ENCODE measurements at places on chromosomes 12 and 14.

- no peak for DNase-seq
Observed at GRCh38 chr14:75833326-75834020, 148.3 kb downstream of the TGFB3 start.

DNA sequence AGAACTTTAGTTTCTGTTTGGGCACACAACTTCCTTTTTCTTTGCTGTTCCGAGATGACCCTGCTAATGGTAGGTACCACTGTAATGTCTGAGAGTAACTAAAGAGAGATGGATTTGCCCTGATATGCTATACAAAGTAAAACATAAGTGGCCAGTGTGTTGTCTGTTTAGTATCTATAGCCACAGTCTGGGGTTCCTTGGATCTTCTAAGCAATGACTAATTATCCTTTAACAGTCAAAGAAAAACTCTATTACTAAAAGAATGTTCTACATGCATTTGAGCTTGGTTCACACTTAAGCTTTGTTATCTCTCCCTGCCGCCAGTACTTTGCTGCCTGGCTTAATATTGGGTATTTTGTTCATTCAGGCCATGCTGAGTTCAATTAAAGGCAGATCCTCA is 1051.9 kb upstream of the FLRT2 start:
- no peak for DNase-seq

- no peak for DNase-seq
Observed at GRCh38 chr12:19451196-19451595, 11.9 kb downstream of the AEBP2 start.

- no peak for DNase-seq
Observed at GRCh38 chr12:81800298-81801148, 41.4 kb upstream of the PPFIA2 start.

GRCh38 chr12:90216815-90217214 is 508.2 kb upstream of the ATP2B1 start:
- no peak for DNase-seq

GRCh38 chr14:30108975-30109700 is 181.5 kb upstream of the PRKD1 start:
- no peak for DNase-seq

GRCh38 chr14:89910691-89911009 is 43.9 kb downstream of the EFCAB11 start:
- no peak for DNase-seq

GRCh38 chr12:2364631-2365051 is 311.9 kb downstream of the CACNA1C start:
- DNase-seq, result no peak

DNA sequence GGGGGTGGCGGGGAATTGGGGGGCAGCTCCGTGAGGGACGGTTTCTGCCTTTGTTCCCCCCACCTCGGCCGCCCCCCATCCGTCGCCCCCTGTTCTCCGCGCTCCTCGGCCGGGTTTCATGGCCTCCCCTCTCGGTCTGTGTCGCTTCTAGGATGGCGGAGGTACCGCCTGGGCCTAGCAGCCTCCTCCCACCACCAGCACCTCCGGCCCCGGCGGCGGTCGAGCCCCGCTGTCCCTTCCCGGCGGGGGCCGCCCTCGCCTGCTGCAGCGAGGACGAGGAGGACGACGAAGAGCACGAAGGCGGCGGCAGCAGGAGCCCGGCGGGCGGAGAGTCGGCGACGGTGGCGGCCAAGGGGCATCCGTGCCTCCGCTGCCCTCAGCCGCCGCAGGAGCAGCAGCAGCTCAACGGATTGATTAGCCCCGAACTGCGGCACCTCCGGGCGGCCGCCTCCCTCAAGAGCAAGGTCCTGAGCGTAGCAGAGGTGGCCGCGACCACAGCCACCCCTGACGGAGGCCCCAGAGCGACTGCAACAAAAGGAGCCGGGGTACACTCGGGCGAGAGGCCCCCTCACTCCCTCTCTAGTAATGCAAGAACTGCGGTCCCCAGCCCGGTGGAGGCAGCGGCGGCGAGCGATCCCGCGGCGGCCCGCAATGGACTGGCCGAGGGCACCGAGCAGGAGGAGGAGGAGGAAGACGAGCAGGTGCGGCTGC is 575 bp downstream of the NAA30 start:
- no peak for DNase-seq

DNA sequence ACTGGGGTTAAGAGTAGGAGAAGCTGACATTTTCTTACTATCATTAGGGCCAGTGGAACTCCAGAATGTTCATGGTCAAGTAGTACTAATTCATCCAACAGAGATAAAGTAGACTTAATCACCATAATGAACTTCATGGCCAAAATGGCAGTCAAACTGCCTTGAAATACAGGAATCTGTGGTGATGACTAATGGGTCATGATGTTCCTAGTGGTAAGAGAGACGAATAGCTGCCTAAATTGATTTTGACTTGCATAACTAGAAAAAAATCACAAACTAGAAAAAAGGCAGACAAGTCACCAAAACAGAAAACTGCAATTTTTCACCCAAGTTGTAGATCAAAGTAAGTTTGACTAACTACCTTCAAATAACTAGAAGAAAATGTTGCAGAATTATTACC is 138.5 kb downstream of the MGAT4C start:
- no peak for DNase-seq

DNA sequence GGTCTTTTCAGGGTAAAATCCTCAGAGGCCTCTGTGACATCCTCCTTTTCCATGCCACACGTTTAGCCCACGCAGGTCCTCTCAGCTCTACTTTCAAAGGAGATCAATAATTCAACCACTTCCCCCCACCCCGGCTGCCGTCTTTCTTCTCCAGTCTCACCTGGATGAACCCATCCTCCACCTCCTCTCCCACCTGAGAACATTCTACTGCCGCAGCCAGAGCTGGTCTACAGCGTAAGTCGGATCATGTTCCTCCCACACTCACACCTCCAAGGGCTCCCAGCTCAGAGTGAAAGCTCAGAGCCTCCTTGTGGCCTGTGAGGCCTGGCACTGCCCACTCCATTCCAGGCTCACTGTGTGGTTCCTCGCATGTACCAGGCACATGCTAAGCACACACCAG is 246.6 kb downstream of the CHST11 start:
- no peak for DNase-seq

- no peak for DNase-seq
Observed at GRCh38 chr12:127077262-127078045, 1189.5 kb upstream of the TMEM132C start.

DNA sequence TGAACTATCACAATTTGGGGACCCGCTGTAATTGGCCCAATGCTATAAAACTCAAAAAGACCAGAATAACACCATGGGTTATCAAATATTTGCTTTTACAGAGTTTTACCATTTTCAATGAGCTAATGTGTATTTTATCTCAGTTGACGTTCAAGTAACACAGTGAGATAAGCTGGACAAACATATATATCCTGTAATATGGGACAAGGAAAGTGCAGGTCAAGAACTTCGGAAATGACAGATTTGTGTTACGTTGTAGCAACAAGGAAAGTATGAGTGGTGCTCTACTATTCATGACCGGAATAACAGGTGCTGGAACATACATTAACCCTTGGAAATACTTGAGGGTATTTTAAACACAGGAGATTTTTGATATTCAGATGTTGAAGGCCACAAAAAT is 566.4 kb upstream of the FLRT2 start:
- no peak for DNase-seq

GRCh38 chr12:71312768-71313403 is 126.7 kb upstream of the LGR5 start:
- DNase-seq, result no peak

- no peak for DNase-seq
Observed at GRCh38 chr12:53738406-53739213, 11.4 kb upstream of the CALCOCO1 start.

GRCh38 chr14:76002383-76002782 is 16.8 kb downstream of the IFT43 start:
- no peak for DNase-seq

DNA sequence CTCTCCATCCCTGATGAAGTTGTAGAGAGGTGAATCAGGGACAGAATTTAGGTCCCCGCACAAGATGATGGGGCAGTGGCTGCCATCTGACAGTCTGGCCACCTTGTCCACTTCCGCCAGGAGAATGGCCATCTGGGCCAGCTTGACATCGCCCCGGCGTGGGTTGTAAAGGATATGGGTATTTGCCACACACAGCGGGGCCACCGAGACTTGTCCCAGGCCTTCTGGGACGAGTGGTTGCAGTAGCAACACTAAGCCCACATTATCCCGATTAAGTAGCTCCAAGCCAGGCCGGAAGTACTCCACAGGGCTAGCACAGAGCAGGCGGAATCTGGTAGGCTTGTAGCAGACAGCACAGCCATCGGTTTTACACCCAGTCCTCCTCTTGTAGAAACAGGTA is 6.2 kb downstream of the ANGEL1 start:
- no peak for DNase-seq

DNA sequence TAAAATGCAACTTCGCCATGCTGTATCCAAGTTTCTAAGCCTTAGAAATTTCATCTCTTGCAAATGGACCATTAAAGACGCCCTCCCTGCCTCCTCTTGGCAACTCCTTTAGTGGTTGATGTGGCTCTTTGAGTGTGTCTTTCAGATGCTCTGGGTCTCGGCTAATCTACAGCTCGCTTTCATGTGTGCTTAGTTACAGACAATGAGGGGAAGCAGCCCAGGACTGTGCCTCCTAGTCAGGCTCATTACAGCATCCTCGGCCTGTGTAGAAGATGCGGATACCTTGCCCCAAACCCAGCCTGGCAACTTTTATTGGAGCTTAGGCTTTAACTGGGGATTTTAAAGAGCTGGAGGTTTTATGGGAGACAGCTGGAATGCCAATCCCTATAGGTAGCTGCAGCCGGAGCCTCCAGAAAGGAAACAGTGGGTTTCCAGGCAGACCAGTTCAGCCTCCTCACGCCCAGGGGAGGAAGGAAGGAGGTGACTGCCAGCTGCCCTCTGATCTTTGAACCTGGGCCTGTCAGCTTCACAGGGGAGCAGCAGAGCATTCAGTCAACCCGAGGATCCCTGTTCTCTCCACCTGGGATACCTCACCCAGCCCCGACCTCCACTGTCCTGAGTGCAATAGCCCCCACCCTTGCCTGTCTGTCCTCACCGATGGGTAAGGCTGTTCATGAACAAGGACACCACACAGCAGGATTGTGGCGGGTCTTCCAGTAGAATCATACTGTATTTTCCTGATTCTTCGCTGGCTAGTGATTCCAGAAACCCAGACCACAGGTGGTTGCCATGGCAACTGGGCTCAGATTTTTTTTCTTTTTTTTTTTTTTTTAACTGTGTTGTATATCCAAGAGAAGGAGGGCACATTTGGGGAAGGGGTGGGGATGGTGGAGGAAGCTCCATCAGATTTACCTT is 638.5 kb downstream of the MED13L start:
- DNase-seq, result no peak

DNA sequence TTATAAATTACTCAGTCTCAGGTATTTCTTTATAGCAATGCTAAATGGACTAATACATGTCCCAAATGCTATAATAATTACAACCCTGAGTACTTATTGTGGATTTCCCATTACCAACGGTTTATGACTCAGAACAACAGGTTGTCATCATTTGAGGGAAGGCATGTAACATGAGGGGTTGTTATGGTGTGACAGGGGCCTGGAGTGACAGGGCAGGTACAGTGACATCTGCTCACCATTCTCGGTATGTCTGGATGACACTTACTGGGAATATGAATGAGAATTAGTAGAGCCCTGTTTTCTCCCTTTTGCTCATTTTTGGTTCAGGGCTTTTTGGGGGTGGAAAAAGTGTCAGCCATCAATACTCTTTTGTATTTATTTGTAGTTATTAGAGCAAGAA is 36.2 kb upstream of the FERMT2 start:
- DNase-seq, result no peak

DNA sequence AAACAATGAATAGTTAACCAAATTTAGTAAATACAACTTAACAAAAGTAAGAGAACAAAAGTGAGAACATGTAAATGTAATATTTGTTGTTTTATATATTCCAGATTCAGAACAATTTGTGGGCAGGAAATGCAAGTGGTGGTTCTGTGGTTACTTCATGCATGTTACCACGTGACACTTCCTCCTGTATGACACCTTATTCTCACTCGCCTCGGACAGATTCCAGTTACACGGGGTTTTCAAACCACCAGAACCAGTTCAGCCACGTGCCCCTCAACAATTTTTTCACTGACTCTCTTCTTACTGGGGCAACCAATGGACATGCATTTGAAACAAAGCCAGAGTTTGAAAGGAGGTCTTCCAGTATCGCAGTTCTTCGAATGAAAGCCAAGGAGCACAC is 21.0 kb downstream of the ALX1 start:
- DNase-seq, result no peak

GRCh38 chr12:5163661-5164060 is 120.0 kb downstream of the KCNA5 start:
- DNase-seq, result no peak

- DNase-seq, result no peak
Observed at GRCh38 chr12:97764700-97765099, 302.1 kb downstream of the RMST start.

- no peak for DNase-seq
Observed at GRCh38 chr14:85576848-85577542, 47.1 kb downstream of the FLRT2 start.

DNA sequence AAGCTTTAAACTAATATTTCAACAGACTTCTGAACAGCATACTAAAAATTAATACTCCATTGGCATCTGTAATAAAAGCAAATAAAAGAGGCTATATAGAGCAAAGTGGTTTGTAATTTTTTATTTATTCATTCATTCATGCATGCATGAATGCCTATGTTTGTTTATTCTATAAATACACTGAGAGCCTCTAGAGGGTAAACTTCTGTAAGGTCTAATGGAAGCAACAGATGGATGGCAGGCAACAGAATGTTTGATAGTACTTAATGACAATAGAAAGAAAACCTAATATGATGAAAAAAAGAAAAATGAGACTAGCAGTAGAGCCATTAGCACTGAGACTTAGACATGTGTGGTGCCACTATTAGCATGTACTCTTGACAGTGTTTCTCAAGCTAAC is 253.1 kb downstream of the CCDC91 start:
- no peak for DNase-seq

DNA sequence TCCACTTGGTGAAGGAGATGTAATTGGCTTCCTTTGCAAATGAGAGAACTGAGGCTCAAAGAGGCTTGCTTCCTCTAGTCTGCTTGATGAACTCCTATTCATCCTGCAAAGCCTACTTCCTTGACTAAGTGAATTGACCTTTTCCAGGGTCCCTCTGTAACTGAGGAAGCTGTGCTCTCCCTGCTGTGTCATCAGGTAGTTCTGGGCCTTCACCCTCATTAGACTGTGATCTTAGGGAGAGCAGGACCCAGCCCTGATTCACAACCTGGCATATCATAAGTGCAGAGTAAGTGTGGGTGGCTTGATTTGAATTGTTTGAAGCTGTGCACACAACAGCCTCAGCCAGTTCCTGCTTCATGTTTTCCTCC is 16.3 kb downstream of the ASB2 start:
- DNase-seq, result no peak

DNA sequence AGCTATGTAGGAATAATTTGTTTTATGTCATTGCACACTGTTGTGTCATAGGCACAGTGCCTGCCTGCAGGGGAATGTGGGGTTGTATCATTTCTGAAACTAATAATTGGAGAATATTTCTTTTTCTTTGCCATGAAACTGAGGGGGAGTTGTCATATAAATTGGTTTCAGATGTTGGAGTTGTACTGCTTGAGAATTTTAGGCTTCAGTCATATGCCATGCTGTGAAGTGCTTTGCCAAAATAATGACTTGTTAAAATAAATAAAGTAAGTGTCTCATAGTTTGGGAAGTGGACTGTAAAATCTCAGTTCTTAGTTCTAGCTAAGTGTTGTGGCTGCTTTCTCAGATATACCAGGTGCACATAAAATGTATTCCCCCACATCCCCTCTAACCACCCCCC is 116.8 kb downstream of the DAAM1 start:
- DNase-seq, result no peak

Data from NCI-H345 (cell line).